ENCODE measurements at places on chromosomes 3 and 15. TPM values are rescaled to one million over a fixed set of nuclear protein-coding genes. Genes with fewer than 3 reads are reported as not detected.

ZKSCAN7 gene
- polyA plus RNA-seq, result 3.9 TPM

GRCh38 chr15:75178938-75179745, 22.5 kb upstream of the C15orf39 start:
- DNase-seq, result no peak

GRCh38 chr15:94704421-94704820, 473.1 kb downstream of the MCTP2 start:
- DNase-seq, result no peak

GRCh38 chr15:40333922-40334492, 6.7 kb downstream of the CCDC9B start:
- peak; percentile 37 for DNase-seq
